ENCODE measurements at places on chromosomes 4 and X. TPM values are rescaled to one million over a fixed set of nuclear protein-coding genes. Genes with fewer than 3 reads are reported as not detected.

- H3K4me3 ChIP-seq, result peak overlapping the region; percentile 23
- H3K27me3 ChIP-seq, result peaks cover 38% of the 10 kb centered on the region
- H3K27ac ChIP-seq, result no peak overlapping the region
- DNase-seq, result no peak
Measured at GRCh38 chr4:183797445-183798300, 107.4 kb upstream of the STOX2 start.

DNA sequence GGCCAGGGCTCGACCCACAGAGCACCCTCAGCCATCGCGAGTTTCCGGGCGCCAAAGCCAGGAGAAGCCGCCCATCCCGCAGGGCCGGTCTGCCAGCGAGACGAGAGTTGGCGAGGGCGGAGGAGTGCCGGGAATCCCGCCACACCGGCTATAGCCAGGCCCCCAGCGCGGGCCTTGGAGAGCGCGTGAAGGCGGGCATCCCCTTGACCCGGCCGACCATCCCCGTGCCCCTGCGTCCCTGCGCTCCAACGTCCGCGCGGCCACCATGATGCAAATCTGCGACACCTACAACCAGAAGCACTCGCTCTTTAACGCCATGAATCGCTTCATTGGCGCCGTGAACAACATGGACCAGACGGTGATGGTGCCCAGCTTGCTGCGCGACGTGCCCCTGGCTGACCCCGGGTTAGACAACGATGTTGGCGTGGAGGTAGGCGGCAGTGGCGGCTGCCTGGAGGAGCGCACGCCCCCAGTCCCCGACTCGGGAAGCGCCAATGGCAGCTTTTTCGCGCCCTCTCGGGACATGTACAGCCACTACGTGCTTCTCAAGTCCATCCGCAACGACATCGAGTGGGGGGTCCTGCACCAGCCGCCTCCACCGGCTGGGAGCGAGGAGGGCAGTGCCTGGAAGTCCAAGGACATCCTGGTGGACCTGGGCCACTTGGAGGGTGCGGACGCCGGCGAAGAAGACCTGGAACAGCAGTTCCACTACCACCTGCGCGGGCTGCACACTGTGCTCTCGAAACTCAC lies 3.6 kb downstream of the MID1IP1 start:
- peak; percentile 33 for DNase-seq
- no peaks in the 10 kb centered on the region for H3K4me1 ChIP-seq
- H3K36me3 ChIP-seq, result no peaks in the 10 kb centered on the region
- peak overlapping the region; percentile 35 for H3K4me3 ChIP-seq
- no peaks in the 10 kb centered on the region for H3K27me3 ChIP-seq

Gene PRDM5
- total RNA-seq, result 13.4 TPM

GRCh38 chr4:181613200-181613599 lies 630.0 kb upstream of the TENM3 start:
- H3K27me3 ChIP-seq, result no peaks in the 10 kb centered on the region
- no peaks in the 10 kb centered on the region for H3K36me3 ChIP-seq
- H3K27ac ChIP-seq, result no peak overlapping the region
- H3K4me3 ChIP-seq, result no peak overlapping the region

DNA sequence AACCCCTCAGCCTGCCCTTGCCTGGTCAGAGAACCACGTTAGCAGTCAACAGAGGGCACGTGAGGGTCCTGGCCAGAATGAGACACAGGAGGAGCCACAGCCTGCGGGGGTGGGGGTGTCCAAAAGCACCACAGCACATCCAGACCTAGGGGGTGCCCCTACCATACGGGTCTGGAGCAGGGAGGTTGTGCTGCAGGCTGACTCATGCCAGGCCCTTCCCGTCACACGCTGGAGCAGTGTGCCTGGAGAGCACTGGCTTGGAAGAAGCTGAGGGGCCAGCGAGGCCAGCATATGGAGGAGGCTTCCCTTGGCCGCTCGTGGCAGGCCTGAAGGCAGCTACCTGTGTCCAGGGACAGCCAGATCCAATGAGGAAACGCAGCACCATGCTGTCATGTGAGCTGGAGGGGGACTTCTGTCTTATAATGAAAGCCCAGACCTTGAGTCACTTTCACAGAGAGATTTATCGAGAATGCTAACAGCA lies 1.5 kb upstream of the IRAK1 start:
- peaks cover 20% of the 10 kb centered on the region for H3K4me1 ChIP-seq
- H3K4me3 ChIP-seq, result no peak overlapping the region
- H3K27me3 ChIP-seq, result peaks cover 4% of the 10 kb centered on the region
- peak; percentile 64 for DNase-seq

DNA sequence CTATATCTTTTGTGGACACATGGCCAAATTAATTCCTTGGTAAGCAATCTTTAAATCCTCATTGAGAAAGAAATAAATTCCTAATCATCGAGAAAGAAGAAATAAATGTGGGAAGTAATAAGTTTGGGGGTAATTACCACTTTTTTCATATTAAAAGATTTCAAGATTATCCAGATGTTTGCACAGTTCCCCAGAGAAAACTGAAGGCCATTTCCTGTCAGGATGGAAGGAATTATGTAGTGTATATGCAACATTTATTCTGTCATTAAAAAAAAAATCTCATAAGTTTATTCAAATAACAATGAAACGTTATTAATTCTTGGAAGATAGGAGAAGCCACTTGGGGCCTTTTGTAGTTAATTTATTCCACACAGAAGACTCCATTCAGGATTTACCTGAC lies 385.6 kb upstream of the NR3C2 start:
- DNase-seq, result no peak
- H3K27me3 ChIP-seq, result no peaks in the 10 kb centered on the region
- no peak overlapping the region for H3K27ac ChIP-seq
- no peaks in the 10 kb centered on the region for H3K4me1 ChIP-seq

DNA sequence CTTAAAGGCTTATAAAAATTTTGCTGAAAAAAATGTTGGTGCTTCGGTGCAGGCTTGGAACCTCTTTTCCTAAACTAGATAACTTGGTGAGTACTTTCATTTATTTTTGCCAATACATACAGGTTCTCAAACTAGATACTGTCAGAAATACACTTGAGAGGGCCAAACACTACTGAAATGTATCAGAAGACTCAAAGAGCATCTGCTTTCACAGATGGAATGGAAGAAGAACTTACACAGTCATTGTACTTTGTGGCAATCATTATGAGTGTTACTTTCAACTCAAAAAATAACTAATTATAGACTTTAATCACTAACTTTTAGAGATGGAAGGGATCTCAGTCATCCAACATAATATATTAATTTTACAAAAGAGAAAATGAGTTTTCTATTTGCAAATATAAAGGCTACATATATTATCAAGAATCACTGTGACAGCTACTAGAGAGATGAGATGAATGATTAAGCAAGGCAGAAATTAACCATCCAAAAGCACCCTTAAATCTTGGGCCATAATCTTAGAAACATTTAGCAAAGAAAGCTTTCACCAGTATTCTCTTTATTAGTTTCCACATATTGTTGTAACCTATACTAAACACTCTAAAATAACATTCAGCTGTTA lies 1.0 kb downstream of the ENAM start:
- H3K4me3 ChIP-seq, result no peak overlapping the region
- no peaks in the 10 kb centered on the region for H3K27me3 ChIP-seq
- no peaks in the 10 kb centered on the region for H3K36me3 ChIP-seq

- no peak for DNase-seq
- H3K4me1 ChIP-seq, result no peaks in the 10 kb centered on the region
- no peak overlapping the region for H3K4me3 ChIP-seq
- H3K36me3 ChIP-seq, result no peaks in the 10 kb centered on the region
Measured at GRCh38 chr4:186946682-186947294, 223.1 kb upstream of the FAT1 start.

DNA sequence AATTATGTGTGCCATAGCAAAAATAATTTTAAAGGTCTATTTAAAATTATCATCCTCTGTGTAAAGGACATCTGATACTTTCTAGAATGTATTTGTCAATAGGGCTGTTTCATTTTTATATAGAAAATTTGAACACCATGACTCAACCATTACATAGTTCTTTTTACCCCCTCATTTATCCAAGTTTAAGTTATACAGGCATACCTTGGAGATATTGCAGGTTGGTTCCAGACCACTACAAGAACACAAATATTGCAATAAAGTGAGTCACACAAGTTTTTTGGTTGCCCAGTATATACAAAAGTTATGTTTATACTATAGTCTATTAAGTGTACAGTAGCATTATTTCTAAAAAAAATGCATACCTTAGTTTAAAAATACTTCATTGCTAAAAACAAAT lies 130.4 kb downstream of the MSL3 start:
- H3K36me3 ChIP-seq, result no peaks in the 10 kb centered on the region
- no peaks in the 10 kb centered on the region for H3K27me3 ChIP-seq
- H3K4me3 ChIP-seq, result no peak overlapping the region
- DNase-seq, result no peak
- H3K4me1 ChIP-seq, result no peaks in the 10 kb centered on the region

Gene RUFY3
- 87.5 TPM for total RNA-seq

DNA sequence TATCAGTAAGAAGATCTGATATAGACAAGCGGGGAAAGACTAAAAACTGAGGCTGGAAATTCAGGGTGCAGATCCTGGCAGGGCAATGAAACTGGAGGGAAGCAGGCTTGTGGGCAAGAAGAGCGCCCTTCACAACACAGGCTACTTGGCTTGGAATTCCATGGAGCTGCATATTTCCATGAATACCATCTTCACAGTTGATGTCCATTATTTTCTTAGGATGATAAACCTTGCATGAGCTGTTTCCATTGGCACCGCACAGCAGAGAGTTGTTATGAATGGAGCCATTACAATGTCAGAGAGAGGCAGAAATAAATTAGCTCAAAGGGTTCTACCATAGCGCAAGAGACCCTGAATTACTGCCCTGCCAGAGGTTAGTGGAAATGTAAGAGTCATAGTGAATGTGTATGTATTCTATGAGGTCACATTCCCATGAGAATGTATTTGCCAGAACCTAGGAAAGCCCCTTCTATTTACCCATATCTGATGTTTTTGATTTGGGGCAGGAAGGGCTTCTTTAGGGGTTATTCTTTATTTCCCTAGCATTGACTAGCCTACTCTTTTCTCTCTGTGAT lies 215.6 kb downstream of the PALLD start:
- no peaks in the 10 kb centered on the region for H3K36me3 ChIP-seq
- no peak for DNase-seq
- H3K27ac ChIP-seq, result no peak overlapping the region

DNA sequence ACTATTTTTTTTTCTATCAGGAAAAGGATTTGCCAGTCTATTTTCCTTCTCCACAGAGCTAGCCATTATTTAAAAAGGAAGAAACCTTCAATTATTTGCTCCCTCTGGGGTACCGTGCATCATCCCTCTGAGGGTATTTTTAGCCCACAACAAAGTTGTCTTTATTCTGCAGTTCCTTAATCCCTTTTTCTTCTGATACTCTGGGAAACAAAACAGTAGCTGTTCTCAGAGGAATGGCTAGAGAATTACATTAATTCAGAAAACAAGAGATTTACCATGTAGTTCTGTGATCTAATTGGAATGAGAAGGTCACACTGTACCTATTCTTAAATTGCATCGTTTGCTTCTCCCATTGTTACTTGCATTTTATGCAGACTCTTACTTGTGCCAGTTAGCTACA lies 1056.7 kb downstream of the STIM2 start:
- no peak for DNase-seq
- H3K4me3 ChIP-seq, result no peak overlapping the region
- H3K4me1 ChIP-seq, result no peaks in the 10 kb centered on the region
- H3K27ac ChIP-seq, result no peak overlapping the region
- H3K27me3 ChIP-seq, result no peaks in the 10 kb centered on the region
- H3K36me3 ChIP-seq, result no peaks in the 10 kb centered on the region

Gene POU3F4
- total RNA-seq, result not detected

Gene SMARCA1
- 145 TPM for total RNA-seq

DNA sequence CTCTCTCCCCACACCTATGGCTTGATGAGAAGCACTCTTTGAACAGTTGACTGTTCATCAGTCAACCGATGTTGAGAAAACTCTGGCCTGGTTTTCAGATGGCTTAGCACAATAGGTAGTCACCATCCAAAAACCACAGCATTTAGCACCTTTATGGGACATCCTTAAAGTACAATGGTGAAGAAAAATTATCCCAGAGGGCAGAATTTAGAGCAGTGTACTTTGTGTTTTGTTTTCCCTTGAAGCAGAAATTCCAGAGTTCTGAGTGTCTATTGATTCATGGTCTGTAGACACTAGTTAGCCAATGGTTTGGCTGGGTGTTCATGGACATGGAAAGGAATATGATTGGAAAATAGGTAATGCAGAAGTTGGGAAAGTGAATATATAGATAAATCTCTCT lies 487.0 kb downstream of the PDHA2 start:
- no peaks in the 10 kb centered on the region for H3K4me1 ChIP-seq
- no peaks in the 10 kb centered on the region for H3K27me3 ChIP-seq
- no peaks in the 10 kb centered on the region for H3K36me3 ChIP-seq

- H3K27ac ChIP-seq, result no peak overlapping the region
- H3K27me3 ChIP-seq, result no peaks in the 10 kb centered on the region
- no peak overlapping the region for H3K4me3 ChIP-seq
- no peaks in the 10 kb centered on the region for H3K4me1 ChIP-seq
Measured at GRCh38 chr4:125522992-125523391, 208.2 kb downstream of the FAT4 start.

- H3K4me3 ChIP-seq, result no peak overlapping the region
- H3K36me3 ChIP-seq, result no peaks in the 10 kb centered on the region
- no peaks in the 10 kb centered on the region for H3K27me3 ChIP-seq
- H3K27ac ChIP-seq, result no peak overlapping the region
Measured at GRCh38 chr4:173821036-173821435, 291.0 kb upstream of the HAND2 start.

GRCh38 chrX:124217304-124218251 lies 114.9 kb upstream of the TEX13D start:
- no peaks in the 10 kb centered on the region for H3K27me3 ChIP-seq
- H3K4me3 ChIP-seq, result no peak overlapping the region
- no peak overlapping the region for H3K27ac ChIP-seq
- peak; percentile 1 for DNase-seq
- H3K4me1 ChIP-seq, result no peaks in the 10 kb centered on the region
- no peaks in the 10 kb centered on the region for H3K36me3 ChIP-seq

DNA sequence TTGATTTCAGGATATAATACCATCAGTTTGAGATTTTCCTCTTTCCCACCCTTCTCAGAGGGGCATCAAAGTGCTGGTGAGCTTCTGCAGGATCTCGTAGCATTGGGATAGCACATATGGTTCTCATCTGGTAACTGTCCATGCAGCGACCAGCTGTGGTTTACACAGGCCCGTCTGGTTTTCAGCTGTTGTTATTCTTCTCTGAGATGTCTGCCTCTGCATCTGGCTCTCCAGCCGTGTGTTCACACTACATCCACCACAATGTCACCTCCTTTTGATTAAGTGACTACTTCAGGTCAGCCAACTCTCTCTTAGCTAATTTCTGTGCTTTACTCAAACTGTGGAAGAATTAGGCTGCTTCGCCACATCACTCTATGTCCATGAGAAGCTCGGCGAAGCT lies 676.7 kb upstream of the TENM3 start:
- no peak for DNase-seq
- no peaks in the 10 kb centered on the region for H3K27me3 ChIP-seq
- no peaks in the 10 kb centered on the region for H3K36me3 ChIP-seq
- H3K4me3 ChIP-seq, result no peak overlapping the region
- H3K4me1 ChIP-seq, result no peaks in the 10 kb centered on the region

Gene MXD4
- 49.2 TPM for total RNA-seq

DNA sequence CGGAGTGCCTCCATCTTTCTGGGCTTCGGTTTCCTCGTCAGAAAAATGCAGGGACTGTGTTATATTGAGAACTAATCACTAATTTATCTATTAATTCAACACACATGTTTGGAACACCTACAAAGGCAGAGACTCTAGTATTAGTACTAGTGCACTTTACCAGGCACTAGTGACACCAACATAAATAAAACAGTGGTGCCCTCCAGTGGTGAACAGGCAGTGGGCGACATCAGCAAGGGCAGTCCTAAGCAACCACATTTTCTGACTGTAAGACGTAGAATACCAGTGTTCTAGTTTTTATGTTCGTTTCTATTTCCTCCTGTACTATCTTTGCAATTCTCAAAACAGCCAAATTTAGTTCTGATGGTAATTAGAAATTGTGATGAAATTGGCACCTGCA lies 69.1 kb upstream of the UCP1 start:
- no peaks in the 10 kb centered on the region for H3K27me3 ChIP-seq
- no peak overlapping the region for H3K4me3 ChIP-seq
- peaks cover 15% of the 10 kb centered on the region for H3K36me3 ChIP-seq
- DNase-seq, result peak; percentile 32
